ENCODE measurements at places on chromosomes 2 and 18. TPM values are rescaled to one million over a fixed set of nuclear protein-coding genes. Genes with fewer than 3 reads are reported as not detected.

The FAP gene
- 3.3 TPM for total RNA-seq

The KRTCAP3 gene
- not detected for total RNA-seq

The RAB6C gene
- total RNA-seq: not detected

The PRSS56 gene
- not detected for total RNA-seq

The FAM237A gene
- total RNA-seq: not detected

The RAB27B gene
- total RNA-seq: 1.4 TPM
